ENCODE measurements at places on chromosomes 11 and 22.
A peak's percentile ranks its signal among the peaks of the same experiment; 100 is the strongest.

GRCh38 chr11:57476757-57477506, 16.6 kb downstream of the RTN4RL2 start:
- peak; percentile 26 for DNase-seq

DNA sequence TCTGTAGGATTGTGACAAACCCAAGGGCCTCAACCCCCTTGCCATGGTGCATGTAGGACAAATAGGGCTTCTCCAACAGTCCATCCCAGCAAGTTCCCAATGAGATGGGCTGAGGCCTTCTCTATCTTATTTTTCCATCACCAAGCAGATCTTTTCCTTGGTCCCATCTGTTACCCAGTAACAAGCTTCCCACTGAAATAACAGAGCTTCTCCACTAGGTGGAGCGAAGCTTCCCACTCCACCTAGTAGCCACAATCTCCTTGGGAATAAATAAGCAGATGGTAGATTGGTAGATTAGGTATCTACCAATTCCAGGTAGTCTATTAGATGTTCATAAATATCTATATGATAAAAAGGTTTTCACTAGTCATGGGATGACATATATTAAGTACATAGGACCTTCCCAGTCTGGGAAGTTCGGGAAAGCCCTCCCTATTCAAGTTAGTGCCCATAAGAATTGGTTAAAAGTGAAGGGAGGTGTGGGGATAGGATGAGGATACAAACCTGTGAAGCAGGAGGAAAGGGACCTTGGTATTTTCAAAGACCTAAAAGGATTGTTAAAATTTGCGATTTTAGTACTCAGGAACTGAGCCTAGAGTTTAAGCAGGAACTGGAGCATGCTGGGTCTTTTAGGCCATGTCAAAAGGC, 5.9 kb upstream of the OR52L1 start:
- no peak for DNase-seq

DNA sequence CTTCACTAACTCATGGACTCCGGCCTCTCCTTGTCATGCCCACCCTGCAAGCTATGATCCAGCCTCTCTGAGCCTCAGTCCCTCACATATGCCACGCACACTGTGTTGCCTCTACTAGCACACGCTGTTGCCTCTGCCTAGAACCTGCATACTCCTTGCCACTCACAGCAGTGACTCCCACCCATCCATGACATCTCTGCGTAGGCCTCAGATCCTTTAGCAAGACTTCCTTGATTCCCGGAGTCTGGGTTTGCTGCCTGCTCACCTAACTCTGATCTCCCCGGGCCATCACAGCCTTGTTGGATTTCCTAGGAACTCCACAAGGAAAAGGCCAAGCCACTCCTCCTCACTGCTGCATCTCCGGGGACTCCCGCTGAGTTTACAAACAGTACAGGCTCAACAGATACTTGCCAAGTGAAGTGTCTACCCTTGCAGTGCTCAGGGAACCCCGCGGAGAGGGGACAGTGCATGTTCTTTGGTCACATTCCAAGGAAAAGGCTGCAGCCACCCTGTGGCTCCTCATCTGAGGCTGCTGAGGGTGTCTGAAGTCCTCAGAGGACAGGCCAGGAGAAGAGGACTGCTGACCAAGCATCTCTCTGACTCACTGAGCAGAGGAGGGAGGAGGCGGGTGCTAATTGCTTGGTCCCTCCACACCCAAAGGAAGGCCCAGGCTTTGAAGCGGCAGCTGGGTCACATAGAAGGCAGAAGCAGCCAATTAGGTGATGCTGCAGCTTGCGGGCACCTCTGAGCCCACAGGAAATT, 42.4 kb upstream of the NAV2 start:
- no peak for DNase-seq

DNA sequence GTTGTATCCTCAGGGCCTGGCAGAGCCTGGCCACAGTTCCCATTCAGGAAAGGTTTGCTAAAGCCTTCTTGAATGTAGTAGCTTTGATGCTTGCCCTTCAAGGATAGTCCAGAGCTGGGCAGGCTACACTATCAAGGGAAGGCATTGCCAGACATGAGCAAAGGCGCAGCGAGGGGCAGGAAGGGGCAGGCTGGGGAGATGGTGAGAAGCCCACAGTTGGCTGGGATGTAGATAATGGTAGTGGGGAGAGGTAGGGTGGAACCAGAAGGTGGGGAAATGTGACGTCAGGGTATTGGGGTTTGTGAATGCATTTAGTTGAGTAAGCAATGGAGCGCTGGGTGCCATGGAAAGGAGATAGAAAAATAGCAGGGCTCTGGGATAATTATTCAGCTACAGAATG, 28.6 kb downstream of the LRRC32 start:
- no peak for DNase-seq

GRCh38 chr22:29219881-29220670, 14.4 kb downstream of the EMID1 start:
- no peak for DNase-seq

DNA sequence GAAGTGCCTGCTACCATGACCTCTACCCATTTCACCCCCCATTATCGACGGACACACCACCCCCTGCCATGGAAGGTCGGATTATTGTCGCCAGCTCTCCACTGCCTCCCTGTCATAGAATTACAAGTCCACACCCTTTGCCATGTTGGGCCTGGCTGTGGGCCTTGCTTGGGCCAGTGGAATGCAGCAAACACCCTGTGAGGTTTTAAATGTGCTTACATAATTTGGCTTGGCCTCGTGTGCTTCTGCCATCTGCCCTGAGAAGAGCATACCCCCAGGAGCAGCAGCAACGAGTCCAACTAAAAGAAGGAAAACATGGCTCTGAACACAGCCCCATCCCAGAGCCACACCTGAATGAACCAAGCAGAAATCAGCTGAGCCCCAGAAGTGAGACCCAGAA, 94.1 kb upstream of the PRDM11 start:
- DNase-seq = no peak

GRCh38 chr11:60942219-60942618, 9.8 kb downstream of the SLC15A3 start:
- DNase-seq = no peak

DNA sequence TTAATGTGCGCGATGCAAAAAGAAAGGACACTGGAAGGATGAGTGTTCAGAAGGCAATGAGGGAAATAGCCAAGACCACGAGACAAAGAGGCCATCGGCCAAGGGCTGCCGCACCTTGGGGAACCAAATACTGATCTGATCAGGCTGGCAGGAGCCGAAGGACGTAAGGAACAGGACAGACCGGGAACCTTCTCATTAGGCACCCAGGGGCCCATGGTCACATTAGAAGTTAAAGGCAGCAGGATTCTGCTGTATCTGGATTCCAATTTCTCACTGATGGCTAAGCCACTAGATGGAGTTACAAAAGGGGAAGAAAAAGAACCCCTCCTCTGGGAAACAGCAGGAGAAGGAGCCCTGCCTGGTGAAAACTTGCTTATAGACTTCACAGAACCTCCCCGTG, 28.8 kb upstream of the CPT1A start:
- DNase-seq = no peak

DNA sequence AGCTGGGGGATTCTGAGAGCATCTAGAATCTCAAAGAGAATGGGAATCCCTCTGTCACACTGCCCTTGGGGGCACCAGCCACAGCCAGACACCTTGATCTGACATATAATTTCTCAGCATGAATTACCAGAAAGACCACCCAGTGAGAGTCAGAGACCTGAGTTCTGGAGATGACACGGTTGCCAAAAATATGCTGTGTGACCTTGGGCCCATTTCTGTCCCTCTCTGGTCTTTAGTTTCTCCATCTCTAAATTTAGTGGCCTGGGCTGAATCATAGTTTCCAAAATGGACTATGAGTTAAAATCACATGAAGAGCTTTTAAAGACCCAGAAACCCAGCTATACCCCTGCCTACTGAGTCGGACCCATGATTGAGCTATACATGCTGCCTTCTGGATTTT, 15.9 kb downstream of the SEZ6L start:
- no peak for DNase-seq

- no peak for DNase-seq
Measured at GRCh38 chr11:66878474-66878873, 21.6 kb downstream of the LRFN4 start.

- no peak for DNase-seq
Measured at GRCh38 chr22:38736257-38736570, 19.6 kb downstream of the SUN2 start.

DNA sequence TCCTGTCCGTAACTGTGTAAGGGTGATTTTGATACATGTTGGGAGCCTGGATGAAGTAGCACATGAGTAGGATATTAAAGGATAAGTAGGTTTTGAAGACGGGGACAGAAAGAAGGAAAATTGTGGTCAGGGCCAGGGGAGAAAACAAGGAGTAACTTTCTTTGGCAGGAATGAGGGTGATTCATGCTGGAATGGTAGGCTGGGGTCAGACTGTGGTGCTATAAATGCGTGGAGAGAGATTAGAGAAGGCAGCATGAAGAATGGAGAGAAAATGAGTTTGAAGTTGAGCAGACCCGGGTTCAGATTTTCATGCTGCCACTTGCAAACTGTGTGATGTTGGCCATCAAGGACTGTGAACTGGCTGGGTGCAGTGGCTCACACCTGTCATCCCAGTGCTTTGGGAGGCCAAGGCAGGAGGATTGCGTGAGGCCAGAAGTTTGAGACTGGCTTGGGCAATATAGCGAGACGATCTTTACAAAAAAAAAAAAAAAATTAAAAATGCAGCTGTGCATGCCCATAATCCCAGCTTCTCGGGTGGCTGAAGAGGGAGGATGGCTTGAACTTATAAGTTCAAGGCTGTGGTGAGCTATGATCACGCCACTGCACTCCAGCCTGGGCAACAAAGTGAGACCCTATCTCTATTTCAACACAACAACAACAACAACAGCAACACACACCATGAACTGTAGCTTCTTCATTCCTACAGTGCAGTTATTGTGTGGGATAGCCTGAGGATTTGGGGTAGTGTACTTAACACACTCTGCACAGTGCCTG, 22.3 kb downstream of the ZBTB16 start:
- DNase-seq = no peak

DNA sequence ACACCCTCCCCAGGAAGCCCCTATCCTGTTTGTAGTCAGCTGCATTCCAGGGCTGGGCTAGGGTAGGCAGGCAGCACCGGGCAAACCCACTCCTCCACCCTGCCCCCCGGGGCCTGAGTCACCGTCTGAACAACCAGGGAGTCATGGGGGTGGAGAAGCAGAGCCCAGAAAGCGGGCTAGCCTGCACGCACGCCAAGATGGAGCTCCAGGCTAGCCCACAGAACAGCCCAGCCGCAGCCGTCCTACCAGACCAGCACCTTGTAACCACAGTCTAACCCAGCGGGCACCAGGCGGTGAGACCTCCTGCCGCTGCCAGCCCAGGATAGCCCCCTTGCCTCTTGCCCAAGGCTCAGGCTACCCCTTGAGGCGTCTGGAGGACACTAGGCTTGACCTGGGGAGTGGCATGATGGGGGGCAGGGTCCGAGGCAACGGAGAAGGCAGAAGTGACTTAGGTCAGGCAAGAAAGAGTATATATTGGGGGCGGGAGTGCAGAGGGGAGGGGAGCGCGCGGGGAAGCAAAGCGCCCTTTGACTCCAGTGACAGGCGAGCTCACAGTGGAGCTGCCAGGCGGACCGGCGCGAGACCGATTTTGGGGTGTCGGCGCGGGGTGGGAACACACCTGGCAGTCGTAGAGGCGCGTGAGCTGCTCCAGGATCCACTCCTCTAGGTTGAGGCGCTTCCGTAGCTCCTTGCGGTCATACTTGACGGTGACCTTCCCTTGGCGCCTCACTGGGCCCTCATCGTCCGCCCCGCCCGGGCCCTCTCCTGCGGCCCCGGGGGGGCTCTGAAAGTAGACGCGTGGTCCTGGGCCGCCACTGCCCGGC, 734 bp downstream of the PPP1R14B start:
- no peak for DNase-seq

Data from T-helper 2 cell (primary cell).